ENCODE measurements at places on chromosomes 3 and 15.

GRCh38 chr15:78343276-78344060 is 3.3 kb downstream of the CRABP1 start:
- no peak for DNase-seq

- DNase-seq = no peak
Measured at GRCh38 chr15:50275908-50276307, 10.4 kb upstream of the HDC start.

DNA sequence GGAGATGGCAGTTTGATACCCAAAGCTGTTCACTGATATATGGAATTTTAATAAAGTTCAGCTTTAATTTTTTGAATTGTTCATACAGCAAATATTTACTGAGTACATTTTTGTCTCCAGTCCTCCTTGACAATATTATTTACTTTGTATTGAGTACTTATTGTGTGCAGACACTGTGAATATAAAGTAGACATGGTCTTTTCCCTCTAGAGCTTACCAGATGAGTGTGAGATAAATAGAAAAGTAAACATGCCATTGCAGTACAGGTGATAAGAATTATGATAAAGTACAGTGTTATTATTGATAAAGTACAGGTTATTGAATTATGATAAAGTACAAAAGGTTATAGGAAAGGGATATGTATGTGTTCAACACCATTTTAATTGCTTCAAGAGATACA is 2.1 kb downstream of the UBA5 start:
- no peak for DNase-seq

DNA sequence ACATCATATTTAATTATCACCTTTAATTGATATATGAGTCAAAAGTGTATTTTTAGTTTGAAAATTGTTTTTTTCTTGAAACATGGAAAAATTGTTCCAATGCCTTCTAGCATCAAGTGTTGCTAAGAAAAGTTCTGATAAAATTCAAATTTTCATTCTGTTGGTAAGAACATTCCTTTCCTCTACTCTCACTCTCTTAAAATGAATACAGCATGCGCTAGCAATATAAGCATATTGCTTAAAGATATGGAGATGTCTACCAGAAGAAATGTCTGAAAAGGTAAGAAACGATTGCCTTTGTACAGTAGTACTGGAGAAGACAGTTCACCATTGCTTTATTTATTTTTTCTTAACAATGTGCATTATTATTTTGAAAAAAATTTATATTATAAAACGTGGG is 17.6 kb upstream of the ZBTB38 start:
- no peak for DNase-seq

GRCh38 chr3:54663501-54664011 is 264.3 kb downstream of the LRTM1 start:
- DNase-seq = no peak
